ENCODE measurements at places on chromosomes 11 and 22. TPM values are rescaled to one million over a fixed set of nuclear protein-coding genes. Genes with fewer than 3 reads are reported as not detected.

GRCh38 chr11:28107191-28107749, 686 bp downstream of the KIF18A start:
- no peak for DNase-seq

GRCh38 chr11:134196756-134197155, 27.0 kb downstream of the NCAPD3 start:
- DNase-seq: no peak

GRCh38 chr22:48855593-48856307, 971.9 kb downstream of the BRD1 start:
- no peak for DNase-seq

GRCh38 chr11:36818410-36818809, 220.4 kb upstream of the RAG2 start:
- DNase-seq: no peak

- no peak for DNase-seq
These were observed 23.9 kb downstream of the RTN4RL2 start for GRCh38 chr11:57484141-57484710.

- no peak for DNase-seq
These were observed 544.4 kb downstream of the MIAT start for GRCh38 chr22:27201741-27202140.

DNA sequence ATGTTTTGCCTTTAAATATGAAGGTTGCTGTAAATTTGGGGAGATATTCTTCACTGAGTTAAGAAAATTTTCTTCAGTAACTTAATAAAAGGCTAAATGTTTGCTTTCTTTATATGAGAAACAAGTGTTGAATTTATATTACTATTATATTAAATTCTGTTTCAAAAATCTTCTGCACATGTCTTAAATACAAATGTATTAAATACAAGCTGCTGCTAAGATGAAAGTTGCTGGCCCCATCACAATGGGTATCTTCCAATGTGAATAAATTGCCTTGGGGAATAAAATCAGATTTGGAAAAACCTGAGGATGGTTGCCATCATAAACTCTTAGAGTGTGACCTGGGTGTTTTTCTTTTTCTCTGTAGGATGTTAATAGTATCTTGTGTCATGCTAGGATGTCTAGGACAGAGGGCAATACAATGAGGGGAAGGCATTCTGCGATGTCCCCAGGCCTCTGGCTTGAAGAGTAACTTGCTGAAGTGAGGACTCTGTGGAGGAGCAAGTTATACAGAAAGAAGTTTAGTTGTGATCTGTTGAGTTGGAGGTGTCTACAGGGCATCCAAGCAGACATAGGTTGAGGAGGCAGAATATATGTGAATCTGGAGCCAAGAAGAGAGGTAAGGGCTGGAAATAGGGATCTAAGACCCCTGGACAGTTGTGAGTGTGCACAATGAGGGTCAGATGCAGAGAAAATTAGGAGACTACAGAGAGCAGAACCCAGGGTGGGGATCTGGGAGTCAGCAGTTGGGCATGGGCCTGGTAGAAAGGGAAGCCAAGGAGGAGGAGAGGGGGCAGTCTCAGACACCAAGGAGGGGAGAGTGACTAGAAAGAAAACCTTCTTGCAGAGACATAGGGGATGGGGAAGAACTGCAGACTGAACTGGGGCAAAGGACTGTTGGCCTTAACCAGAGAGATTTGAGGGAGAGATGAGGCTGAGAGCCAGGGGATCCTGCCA, 4.8 kb downstream of the IGLL5 start:
- no peak for DNase-seq

DNA sequence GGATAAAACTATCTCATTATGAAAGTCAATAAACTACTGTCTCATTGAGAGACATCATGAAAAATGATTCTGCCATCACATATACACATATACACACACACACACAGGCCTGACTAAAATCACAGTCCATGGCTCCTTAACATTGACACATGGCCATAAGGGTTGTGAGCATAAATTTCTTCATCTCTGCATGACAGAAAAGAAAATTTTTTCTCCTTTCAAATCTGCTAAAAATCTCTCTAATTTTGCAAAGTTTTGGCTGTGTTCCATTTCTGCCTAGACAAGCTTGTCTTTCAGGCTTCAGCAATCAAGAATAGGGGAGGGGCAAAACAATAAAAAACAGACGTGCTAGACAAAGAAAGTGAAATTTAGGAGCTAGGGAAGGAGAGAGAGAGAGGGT, 324.5 kb downstream of the LRRC4C start:
- DNase-seq: no peak

DNA sequence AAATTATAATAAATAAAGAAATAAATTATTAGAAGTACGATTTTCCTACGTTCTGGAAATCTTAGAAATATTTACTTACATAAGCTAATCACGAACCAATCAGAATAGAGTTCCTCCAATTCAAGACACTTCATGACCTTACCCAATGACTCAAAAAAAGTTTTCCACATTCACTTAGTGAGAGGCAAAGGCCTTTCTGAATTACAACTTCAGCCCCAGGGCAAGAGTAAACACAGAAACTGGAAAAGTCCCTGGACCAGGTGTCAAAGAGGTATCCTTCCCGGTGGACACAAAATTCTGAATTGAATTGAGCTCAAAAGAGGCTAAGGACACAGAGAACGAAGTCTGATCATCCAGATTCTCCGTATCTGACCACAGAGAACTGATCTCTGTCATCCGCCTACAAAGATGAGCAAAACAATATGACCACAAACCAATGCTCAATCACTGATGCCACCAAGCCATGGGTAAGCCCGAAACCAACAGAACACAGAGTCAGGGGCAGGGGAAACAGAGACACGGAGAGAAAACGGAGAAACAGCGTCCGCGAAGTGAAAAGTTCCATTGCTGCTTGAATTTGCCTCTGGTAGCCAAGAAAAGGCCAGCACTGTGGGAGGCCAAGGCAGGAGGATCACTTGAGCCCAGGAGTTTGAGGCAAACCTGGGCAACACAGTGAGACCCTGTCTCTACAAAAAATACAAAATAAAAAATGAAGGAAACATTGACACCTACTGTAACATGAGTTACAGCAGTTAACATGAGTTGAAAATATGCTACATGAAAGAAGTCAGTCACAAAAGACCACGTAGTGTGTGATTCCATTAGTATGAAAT, 6.8 kb downstream of the BID start:
- peak; percentile 73 for DNase-seq

DNA sequence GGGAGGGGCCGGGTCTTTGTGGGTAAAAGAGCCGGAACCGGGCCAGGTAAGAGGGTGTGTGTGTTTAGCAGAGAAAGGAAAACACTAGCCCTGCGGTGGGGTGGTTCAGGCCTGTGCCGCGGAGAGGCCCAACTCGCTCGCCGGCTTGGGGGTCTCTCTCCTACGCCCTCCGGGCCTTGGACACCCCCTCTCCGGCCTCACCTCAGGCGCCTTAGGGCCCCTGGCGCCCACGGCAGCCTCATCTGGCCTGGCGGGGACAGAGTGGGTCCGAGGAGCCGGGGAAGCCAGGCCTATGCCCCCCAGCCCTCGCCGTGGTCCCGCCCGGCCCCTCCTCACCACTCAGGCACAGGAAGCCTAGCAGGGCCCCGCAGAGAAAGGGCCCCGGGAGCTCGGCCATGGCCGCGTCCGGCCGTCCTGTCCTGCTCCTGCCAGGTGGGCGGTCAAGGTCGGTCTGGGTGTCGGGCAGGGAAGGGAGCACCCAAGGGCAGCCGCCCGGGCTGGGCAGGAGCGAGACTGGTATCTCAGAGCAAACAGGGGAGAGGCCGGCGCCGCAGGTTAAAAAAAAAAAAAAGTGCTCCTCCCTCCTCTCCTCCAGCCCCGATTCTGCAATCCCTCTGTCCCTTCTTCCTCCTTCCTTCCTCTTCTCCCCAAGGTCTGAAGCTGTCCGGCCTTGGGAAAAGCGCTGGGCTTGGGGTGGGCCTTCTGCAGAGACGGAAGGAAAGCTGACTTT, at the start of gene VSIG2:
Gene VSIG2 (minus strand): TSS at position 515 of the 730 bp plus-strand sequence. CDS start 118 bp downstream, at position 397.
- DNase-seq: no peak

FBLN1 gene
- not detected for polyA plus RNA-seq

PYGM gene
- polyA plus RNA-seq: 0.15 TPM

TMPRSS13 gene
- polyA plus RNA-seq: 1.5 TPM

SLC22A12 gene
- not detected for polyA plus RNA-seq

PRODH gene
- 0.05 TPM for polyA plus RNA-seq

HBG2 gene
- polyA plus RNA-seq: not detected

All from CD8-positive, alpha-beta memory T cell (primary cell).